ENCODE measurements at places on chromosomes 2 and 18. TPM values are rescaled to one million over a fixed set of nuclear protein-coding genes. Genes with fewer than 3 reads are reported as not detected.

DNA sequence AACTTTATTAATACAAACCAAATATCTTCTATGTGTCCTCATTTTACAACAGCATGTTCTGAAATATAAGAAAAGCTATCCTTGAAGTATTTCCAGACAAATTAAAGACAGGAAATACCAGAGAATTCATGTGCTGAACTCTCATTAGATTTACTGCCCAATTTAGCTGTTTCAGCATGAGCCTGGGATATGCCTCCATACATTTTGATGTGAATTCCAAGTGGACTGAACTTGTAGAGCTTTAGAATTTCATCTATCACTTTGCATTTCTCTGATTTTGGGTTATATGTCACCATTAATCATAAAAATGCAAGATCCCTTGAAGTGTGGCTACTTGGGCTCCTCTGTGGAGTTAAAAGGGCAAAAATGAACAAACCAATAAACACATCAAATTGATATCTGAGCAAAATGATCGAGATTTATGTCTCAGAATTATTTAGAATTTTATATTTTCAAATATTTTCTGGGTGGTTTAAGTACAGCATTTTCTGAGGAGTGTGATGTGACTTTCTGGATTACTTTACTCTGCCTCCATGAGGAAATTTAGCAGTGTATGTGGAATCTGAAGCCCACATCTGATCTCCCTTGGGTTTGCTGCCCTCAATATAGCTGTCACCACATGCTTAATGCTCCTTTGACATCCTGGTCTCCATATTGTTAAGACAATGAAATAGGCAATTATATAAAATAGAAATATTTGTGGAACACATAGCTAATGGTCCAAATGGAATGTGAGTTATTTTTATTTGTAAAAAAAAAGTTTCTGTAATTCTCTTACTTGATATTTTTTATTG is 206.6 kb upstream of the RBMS1 start:
- no peak for DNase-seq

GRCh38 chr2:37456479-37456878 is 112.0 kb downstream of the QPCT start:
- peak; percentile 80 for DNase-seq

DNA sequence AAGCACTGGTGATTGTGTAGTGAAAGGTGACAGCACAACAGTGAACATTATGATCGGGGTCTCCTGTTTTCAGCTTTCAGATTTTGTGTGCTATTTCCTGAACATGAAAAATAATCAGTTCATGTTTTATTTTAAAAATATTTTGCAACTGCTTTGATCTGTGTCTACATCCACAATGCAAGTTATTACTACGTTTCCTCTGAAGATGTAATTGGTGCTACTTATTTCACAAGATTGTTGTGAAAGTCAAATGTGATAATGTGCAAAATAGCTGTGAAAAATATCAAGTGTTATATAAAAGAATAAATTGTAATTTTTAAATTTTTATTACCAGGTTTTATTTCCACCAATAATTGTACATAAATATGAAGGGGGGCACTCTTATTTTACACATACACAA is 6.1 kb upstream of the GCA start:
- DNase-seq = no peak

The CYTIP gene
- total RNA-seq = 1.7 TPM

The DCDC2C gene
- total RNA-seq = not detected

- no peak for DNase-seq
Measured at GRCh38 chr2:43154685-43155084, 71.7 kb downstream of the ZFP36L2 start.

The TMEM178A gene
- 0.06 TPM for total RNA-seq

DNA sequence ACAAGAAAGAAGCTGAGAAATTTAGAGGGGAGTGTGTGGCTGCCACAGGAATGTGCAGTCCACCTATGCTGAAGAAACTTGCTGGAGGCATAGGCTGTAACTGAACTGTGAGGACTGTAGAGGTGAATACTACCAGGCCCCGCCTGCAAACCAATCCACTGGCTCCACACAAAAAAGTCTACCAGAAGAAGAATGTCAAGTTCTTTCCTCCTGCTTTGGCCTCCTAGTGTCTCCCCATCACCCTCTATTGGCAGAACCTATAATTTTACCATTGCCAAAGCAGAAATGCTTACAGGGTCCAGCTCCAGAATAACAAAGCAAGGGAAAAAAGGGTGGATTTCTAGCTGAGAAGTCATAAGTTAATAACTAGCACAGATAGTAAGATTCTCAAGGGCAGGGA is 5.9 kb upstream of the ATP5MC3 start:
- peak; percentile 42 for DNase-seq

DNA sequence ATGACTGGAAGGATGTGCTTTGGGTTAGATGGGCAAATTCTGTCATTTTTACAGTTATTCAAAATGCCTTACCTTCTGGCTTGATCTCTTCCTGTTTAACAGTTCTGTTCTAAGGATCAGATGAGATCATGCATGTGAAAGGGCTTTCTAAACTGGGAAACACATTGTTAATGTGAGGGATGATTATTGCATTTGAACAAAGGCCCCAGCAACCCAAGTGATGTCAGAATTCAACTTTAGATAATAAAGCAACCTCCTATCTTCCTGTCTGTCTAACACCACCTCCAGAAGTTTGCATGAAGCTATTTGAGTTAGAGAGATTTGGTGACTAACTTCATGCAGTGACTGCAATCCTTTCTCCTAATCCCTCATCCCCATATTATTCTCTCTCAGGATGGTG is 77.8 kb upstream of the B3GNT2 start:
- no peak for DNase-seq

- DNase-seq = no peak
Measured at GRCh38 chr2:238989484-238989883, 141.6 kb downstream of the TWIST2 start.

The MAP3K19 gene
- not detected for total RNA-seq

The ACOXL gene
- not detected for total RNA-seq

- DNase-seq = no peak
Measured at GRCh38 chr2:76749858-76750257, 772.3 kb downstream of the LRRTM4 start.

DNA sequence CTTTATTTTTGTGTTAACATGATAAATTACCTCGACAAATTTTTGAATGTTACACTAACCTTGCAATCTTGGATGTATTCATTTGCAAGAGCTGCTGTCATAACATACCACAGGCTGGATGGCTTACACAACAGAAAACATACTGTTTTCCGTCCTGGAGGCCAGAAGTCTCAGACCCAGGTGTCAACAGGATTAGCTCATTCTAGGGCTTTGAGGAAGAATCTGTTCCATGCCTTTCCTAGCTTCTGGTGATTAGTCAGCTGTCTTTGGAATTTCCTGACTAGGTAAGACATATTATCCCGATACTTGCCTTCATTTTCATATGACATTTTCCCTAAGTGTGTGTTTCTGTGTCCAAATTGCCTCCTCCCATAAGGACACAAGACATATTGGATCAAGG is 188.6 kb upstream of the CDH19 start:
- no peak for DNase-seq

The COL5A2 gene
- total RNA-seq = 187 TPM

GRCh38 chr2:34570266-34570872 is 971.3 kb upstream of the FAM98A start:
- no peak for DNase-seq

- no peak for DNase-seq
Measured at GRCh38 chr2:14903709-14904374, 271.3 kb downstream of the LRATD1 start.

DNA sequence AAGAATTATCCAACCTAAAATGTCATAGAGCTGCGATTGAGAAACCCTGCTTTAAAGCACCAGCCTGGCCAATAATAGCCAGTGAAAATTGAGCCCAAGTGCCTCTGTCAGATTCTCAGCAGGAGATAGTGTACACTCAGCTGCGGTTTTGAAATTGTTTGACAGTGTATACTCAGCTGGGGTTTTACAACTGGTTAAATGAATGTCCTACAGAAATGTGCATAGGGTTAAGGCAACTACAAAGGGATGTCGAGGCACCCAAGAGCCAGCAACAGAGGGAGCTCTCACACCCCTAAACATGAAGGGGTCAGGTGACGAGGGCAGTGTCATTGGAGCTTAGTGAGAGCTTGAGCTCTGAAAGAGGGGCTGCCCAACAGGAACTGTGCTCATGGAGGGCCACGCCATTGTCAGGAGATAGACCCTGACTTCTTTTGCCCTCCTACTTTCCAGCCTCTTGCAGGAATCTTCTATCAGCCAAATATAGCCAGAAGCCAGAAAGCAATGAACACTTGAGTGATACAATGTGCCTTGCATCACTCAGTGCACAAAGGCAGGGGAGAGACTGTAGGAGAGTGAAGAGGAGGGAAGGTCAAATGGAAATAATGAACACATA is 15.1 kb downstream of the ACTG2 start:
- peak; percentile 87 for DNase-seq

The SP5 gene
- 0.13 TPM for total RNA-seq

DNA sequence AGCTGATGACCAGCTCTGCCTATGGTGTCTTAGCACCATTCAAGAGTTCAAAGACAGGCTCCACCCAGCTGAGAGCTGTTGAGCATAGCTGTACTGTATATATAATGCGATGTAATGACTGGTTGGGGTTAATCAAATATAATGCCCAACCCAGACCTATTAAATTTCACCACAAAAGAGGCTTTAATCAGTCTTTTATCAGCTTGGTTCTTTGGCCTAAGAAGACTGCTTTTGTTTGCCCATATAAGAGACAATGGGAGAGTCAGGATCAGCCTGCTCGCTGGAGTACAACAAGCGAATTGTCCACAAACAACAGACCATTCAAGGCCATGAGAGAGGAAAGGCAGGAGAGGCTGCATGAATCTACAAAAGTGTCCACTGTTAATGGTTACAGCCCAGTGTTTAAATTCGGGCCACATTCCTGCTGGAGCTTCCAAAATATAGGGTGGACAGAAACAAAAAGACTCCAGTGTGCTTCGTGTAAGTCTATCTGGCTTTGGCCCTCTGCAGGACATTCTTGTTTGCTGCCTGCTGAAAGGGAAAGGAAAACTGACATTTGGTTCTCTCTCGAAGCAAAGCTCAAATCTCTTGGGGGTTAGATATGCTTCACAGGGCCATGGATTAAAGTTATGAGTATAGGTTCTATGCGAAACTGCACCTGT is 299.0 kb upstream of the FBXO11 start:
- peak; percentile 51 for DNase-seq

DNA sequence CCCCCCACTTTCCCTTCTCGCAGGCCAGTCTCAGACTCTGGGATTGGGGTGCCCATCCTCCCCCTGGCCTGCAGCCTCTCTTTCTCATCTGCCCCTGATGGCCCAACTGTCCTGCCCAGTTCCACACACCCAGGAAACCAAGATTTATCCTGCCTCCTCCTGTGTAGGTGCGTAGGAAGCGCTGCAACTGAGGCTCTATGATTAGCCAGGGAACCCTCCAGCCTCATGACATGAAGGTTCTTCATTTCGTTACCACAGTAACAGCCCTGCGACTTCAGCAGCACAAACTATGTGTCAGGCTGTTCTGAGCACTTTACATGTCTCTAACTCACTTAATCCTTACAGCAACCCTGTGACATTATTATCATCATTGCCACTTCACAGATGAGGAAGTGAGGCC is 305.9 kb downstream of the CELF4 start:
- DNase-seq = no peak

DNA sequence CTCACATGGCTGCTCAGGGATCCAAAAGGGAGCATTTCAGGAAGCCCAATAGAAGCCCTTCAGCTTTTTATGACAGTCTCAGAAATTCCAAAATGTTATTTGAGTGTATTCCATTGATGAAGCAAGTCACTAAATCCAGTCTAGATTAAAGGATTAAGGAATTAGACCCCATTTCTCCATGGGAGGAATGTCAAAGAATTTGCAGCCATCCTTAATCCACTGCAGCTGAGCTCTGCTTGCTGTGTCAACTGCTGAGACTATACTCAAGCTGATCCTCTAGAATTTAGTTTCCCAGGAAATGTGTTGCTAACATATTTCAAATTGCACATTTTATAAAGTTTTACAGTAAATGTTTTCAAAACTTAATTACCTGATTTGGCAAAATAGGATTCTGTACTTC is 28.4 kb upstream of the C2orf69 start:
- DNase-seq = no peak

The GALNT13 gene
- total RNA-seq = 0.75 TPM
